ENCODE measurements at places on chromosomes 3 and 15.

DNA sequence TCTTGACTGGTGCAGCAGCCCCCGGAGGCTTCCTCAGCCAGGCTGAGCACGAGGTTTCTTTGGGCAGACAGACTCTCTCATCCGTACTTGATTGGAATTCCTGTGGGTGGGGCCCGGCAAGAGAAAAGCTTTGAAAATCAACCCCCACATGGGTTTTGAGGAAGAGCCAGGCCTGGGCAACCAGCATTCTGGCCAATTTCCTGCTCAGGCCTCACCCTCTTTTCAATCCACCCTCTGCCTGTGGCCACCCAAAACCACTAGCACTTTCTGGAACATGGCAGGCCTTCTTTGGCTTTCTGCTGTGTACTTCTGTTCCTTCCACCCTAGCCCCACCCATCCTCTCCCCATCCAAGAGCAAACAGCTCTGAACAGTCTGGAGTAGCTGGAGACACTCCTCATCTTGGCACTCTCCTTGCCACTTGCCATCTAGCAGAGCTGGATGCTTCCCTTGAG, 5.9 kb downstream of the MYO5C start:
- DNase-seq = no peak

DNA sequence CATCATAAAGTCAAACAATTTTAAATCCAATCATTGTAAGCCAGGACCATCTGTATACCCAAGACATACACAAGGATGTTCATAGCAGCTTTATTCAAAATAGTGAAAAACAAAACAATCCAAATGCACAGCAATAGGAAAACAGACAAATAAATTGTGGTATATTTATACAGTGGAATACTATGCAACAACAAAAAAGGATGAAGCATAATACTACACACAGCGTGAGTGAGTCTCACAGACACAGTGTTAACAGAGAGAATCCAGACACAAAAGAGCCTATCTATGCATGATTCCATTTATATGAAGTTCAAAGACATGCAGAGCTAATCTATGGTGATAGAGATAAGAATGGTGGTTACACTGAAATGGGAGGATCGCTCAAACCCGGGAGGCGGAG, 5.6 kb upstream of the MUC20 start:
- no peak for DNase-seq

GRCh38 chr3:182413061-182413460, 380.2 kb upstream of the ATP11B start:
- no peak for DNase-seq

DNA sequence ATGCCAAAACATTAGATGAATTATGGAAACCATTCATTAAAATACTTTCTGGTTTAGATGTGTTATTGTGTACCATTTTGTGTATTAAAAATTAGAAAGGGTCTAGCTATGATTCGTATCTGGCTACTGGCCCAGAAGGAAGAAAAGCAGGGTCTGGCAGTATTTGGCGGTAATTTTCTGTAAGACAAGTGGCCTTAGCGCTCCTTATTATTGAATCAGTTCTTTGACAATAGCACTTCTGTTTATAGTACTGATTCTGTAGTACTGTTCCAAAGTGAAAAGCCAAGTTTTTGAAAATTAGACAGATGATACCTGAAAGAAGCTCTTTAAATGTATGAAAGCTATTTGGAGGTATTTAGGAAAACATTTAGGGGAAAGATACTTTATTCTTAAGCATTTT, 10.2 kb downstream of the GLCE start:
- no peak for DNase-seq

GRCh38 chr3:27659279-27660021, 62.7 kb downstream of the EOMES start:
- no peak for DNase-seq

DNA sequence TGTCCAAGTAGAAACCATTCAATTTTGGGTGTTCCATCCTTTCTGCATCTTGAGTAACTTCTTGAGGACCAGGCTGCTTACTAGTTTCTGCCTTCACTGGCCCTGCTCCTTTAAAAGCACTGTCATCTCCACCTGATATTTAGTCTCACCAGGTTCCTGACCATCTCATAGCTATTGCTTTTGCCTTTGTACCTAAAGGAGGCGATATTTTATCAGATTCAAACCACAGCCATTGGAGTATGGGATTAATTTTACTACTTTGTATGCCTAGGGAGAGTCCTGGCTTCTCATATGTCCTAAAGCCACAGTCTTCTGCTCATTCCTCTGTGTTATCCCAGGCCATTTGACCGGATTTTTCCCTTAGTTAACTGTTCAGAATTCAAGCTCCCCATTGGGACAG, 51.8 kb upstream of the RFX7 start:
- DNase-seq = no peak

DNA sequence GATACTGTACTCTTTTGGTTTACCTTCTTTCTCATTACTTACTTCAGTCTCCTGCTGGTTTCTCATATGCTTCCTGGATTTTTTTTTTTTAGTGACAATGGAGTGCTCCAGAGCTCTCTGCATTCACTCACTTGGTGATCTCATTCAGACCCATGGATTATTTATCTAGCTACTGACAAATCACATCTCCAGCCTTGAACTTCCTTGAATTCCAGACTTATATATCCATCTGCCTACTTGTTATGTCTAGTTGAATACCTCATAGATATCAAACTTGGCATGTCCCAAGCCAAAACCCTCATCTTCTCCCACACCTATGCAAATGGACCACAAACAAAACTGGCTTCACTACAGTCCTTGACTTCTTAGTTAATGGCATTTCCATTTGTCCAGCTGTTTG, 234.7 kb upstream of the ZPLD1 start:
- no peak for DNase-seq

DNA sequence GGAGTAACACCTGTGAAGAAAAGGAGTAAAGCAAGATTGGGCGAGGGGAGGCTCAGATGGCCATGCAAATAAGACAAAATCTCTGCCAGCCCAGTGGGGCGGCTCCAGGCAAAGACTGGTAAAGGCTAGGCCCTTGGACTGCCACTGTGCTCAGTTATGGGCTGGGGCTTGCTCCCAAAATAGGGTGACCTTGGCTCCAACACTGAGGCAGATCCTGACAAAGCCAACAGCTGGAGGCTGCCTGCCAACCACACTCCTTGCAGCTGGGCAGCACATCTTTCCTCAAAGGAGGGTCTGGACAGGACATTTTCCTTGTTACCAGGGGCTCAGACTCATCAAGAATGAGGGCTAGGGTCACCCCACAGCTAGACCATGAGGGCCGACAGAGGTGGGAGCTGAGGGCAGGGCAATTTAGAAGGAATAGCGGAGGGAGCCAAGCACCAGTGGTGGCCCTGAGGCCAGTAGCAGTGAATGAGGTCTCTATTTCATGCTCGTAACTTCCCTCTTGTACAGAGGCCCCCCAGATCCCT, 86.1 kb downstream of the CHRD start:
- DNase-seq = no peak

GRCh38 chr15:45550436-45550835, 27.9 kb upstream of the SLC30A4 start:
- DNase-seq = no peak

- no peak for DNase-seq
Measured at GRCh38 chr3:143536817-143537535, 311.3 kb downstream of the SLC9A9 start.

DNA sequence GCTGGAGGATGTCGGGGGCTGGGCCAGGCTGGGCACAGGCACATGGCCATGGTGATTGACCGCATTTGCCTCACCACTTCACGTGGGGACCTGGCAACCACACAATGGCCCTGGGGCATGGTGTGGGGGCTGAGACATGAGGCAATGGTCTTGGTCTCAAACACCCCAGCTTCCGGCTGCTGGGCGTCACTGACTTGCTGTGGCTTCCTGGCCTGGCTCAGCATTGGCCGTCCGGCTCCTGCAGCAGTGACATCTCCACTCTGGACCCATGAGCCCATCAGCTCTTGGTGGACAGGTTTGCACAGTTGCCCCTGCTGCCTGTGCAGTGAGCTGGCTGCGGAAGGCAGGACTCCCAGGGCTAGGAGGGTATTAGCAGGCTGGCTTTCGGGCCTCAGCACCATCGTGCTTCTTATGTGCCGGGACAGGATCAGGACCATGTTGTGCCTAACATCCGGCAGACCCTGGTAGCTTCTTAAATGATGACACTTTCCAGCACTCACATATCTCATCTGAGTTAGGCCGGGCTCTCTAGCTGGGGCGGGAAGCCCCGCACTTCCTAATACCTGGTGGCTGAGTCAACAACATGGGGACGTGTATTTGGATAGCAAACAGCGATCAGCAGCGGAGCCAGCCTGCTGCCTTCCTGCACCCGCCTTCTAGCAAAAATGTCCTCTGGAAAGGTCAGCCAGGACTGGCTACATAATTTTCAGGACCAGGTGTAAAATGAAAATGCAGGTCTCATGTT, 34.1 kb downstream of the ZNF710 start:
- DNase-seq = no peak

GRCh38 chr3:185290266-185290665, 36.4 kb upstream of the EHHADH start:
- DNase-seq = no peak

GRCh38 chr3:186021673-186022362, 84.0 kb upstream of the TRA2B start:
- DNase-seq = no peak

GRCh38 chr3:102053375-102053989, 204.2 kb downstream of the NFKBIZ start:
- DNase-seq = no peak

- DNase-seq = no peak
Measured at GRCh38 chr15:98881526-98882520, 125.8 kb downstream of the PGPEP1L start.

DNA sequence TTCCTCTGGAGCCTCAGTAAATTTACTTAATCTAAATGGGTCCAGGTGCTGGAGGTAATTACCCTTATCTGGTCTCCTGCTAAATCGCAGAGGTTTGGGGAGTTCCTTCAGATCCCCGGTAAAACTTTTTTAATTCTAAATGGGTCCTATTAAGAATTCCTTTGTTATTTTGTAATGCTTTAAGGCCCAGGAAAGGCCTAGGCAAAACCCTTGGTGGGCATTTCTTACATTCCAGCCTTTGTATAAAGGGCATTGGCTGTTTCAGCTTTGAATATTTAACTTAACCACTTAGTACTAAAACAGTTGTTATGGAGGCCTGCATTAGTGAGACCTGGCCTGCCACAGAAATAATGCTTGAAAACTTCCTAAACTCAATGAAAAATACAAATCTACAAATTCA, 14.9 kb upstream of the ZNF662 start:
- DNase-seq = no peak

DNA sequence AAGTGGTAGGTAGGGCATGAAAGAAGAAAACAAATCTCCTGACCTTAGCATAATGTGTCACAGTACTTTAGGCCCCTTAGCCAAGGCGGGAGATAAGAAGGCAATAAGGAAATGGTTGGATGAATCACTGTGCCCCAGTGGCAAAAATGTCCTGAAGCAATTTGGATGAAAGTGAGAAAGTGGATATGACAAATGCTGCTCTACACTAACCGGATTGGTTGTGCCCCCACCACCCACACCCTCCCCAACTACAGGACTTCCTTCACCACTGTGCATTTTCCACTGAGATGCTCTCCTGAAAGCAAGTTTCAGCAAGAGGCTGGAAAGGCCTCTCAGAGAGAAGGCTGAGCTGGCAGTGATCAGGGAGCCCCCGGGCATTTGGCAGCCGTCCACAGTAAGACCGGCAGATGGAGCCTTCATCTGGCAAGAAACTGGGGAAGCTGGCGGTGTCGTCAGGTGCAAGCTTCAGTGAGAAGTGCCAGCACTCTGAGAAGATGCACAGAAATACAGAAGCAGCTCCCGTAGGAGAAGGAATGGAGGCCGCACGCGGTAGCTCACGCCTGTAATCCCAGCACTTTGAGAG, 63.8 kb downstream of the ATP1B3 start:
- no peak for DNase-seq

GRCh38 chr15:64542091-64542490, 81.7 kb downstream of the ZNF609 start:
- no peak for DNase-seq

DNA sequence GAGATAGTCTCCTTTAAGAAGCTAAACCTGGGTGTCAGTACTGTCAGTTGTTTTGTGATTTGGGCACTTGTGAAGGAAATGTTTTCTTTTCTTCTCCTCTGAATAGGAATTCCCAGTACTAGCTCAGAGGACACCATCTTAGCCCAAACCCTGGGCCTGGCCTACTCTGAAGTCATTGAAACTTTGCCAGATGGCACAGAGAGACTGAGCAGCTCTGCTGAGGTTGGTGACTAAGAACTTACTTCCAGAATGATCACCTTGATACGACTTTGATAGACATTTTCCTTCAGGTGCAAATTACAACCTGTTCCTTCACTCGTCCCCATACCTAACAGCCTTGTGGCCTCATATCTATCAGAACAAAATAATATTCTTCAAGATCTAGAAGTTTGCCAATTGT, 100.2 kb downstream of the LARS2 start:
- DNase-seq = no peak

GRCh38 chr3:46684891-46685290, 8.6 kb downstream of the ALS2CL start:
- DNase-seq = no peak

GRCh38 chr3:126021224-126021623, 52.2 kb downstream of the ROPN1B start:
- DNase-seq = no peak

- DNase-seq = no peak
Measured at GRCh38 chr15:70343961-70344621, 246.4 kb upstream of the TLE3 start.

DNA sequence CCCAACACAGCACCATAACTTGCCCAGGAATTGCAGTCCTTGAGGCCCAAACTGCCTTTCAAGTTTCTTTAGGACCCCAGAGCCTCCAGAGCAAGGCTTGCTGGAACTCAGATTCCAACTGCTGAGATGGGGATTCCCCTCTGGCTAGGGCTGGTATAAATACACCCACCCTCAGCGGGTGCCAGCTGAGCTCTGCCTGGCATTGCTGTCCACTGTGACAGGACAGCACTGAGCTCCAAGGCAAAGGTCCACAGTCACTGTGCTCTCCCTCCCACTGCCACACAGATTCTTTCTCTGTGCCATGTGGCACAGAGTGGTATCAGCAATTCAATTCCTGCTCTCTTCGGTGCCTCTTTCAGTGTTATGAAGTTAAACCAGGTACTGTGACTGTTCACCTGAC, 304.2 kb upstream of the LMCD1 start:
- no peak for DNase-seq

DNA sequence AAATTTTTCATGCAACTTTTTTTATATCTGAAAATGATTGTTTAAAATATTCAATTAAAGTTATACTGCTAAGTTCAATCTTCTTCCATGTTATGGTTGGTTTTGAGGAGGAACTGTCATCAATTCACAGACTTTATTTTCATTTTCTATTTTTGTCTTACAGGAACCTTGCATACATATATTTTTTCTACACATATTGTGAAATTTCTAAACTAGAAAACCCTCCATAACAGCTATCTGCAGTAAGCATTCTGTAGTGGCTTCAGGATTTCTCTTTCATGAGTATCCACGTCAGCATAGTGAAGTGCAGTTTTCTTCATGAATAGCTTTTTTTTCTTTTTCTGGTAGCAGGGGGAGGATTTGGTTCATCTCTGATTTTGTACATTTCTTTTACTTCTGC, 48.2 kb downstream of the ATR start:
- no peak for DNase-seq

GRCh38 chr15:70103880-70104626, 6.3 kb upstream of the TLE3 start:
- DNase-seq = no peak
